Ovary (tissue), 10 donors: ENCODE measurements at places on chromosomes 3 and 15. TPM values are rescaled to one million over a fixed set of nuclear protein-coding genes. Genes with fewer than 3 reads are reported as not detected.

The ST8SIA2 gene
- 0.05 TPM for total RNA-seq

The CNTN6 gene
- not detected for total RNA-seq

DNA sequence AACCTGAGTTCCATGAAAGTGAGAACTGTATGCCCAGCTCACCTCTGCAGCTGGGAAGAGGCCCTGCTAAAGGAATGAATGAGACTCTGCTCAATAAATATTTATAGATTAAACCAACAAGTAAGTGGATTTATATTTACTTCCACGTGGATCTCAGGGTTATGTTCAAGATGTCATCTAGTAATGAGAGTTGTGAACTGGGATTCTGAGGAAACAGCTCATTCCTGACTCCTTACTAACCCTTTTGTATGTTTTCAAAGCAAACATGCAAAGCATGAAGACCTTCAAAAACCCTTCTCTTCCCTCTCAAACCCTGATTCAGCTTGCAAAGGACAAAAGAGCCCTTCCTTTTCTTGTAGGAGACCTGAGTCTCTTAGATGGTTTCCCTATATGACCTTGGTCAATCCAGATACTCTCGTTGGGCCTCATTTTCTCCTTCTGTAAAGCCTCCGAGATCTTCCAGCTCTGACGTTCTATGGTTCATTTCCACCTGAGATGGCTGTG is 53.4 kb downstream of the LSM3 start:
- no peaks in the 10 kb centered on the region for H3K27me3 ChIP-seq
- H3K4me1 ChIP-seq: peaks cover 9% of the 10 kb centered on the region
- no peak for DNase-seq
- H3K4me3 ChIP-seq: no peak overlapping the region
- H3K27ac ChIP-seq: no peak overlapping the region

- H3K27ac ChIP-seq: peak within 1 kb of the TSS; percentile 81
- H3K27me3 ChIP-seq: no peaks in the 10 kb centered on the region
- DNase-seq: peak; percentile 85
- H3K4me1 ChIP-seq: peaks cover 8% of the 10 kb centered on the region
These were observed at the start of gene UBE2Q2 for GRCh38 chr15:75842722-75843677. UBE2Q2 (plus strand) TSS chr15:75843447; CDS start chr15:75843667, 220 bp downstream.

DNA sequence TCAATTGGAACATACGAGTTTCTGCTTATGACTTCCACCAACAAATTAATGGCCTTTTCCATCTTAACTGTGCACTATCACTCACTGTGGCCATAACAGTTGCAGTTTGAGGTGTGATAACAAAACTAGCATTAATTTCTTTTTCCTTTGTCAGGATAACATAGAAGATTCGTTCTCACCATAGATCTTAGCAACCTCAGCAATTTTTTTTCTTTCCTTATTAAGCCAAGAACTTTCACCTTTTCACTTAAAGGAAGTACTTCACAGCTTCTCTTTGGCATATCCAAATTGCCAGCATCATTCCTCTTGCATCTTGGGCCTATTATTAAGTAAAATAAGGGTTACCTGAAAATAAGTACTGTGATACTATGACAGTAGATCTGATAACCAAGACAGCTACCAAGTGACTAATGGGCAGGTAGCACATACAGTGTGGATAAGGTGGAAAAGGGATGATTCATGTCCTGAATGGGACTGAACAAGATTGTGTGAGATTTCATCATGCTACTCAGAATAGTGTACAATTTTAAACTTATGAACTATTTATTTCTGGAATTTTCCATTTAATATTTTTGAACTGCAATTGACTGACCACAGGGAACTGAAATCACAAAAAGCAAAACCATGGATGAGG is 46.6 kb downstream of the CEP70 start:
- no peaks in the 10 kb centered on the region for H3K4me1 ChIP-seq
- DNase-seq: no peak
- H3K27me3 ChIP-seq: no peaks in the 10 kb centered on the region
- H3K4me3 ChIP-seq: no peak overlapping the region

- DNase-seq: no peak
- no peaks in the 10 kb centered on the region for H3K4me1 ChIP-seq
- no peak overlapping the region for H3K4me3 ChIP-seq
- no peaks in the 10 kb centered on the region for H3K27me3 ChIP-seq
- no peak overlapping the region for H3K27ac ChIP-seq
These were observed 594.0 kb upstream of the CCDC54 start for GRCh38 chr3:106783231-106783630.

- H3K4me1 ChIP-seq: no peaks in the 10 kb centered on the region
- H3K27ac ChIP-seq: no peak overlapping the region
- no peak for DNase-seq
- H3K4me3 ChIP-seq: no peak overlapping the region
These were observed 9.8 kb upstream of the OR5K4 start for GRCh38 chr3:98343647-98344507.

GRCh38 chr3:133295944-133296917 is 103.6 kb upstream of the BFSP2 start:
- peaks cover 2% of the 10 kb centered on the region for H3K4me1 ChIP-seq
- no peak overlapping the region for H3K4me3 ChIP-seq
- DNase-seq: no peak
- H3K27me3 ChIP-seq: no peaks in the 10 kb centered on the region
- no peak overlapping the region for H3K27ac ChIP-seq
